Fibroblast of the aortic adventitia (primary cell): ENCODE measurements at places on chromosomes 7 and 10. TPM values are rescaled to one million over a fixed set of nuclear protein-coding genes. Genes with fewer than 3 reads are reported as not detected.

SFRP5 gene
- not detected in 2 replicates for total RNA-seq

ACTL6B gene
- total RNA-seq = not detected in 2 replicates

DNA sequence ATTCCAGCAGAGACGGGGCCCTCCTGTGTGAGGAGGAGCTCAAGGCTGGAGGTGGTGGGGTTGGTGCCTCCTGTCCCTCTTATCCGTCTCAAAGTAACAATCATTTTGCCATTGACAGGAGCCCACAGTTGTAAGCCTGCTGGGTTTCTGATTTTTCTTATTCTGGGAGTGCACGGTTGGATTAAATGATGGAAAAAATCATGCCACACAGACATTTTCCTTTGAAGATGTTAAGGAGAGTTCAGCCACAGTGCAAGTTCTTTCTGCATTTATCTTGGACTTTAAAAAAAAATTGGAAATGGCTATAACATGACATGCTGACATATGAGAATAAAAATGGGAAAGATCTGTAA, 8.4 kb upstream of the LYZL1 start:
- DNase-seq = no peak

DNA sequence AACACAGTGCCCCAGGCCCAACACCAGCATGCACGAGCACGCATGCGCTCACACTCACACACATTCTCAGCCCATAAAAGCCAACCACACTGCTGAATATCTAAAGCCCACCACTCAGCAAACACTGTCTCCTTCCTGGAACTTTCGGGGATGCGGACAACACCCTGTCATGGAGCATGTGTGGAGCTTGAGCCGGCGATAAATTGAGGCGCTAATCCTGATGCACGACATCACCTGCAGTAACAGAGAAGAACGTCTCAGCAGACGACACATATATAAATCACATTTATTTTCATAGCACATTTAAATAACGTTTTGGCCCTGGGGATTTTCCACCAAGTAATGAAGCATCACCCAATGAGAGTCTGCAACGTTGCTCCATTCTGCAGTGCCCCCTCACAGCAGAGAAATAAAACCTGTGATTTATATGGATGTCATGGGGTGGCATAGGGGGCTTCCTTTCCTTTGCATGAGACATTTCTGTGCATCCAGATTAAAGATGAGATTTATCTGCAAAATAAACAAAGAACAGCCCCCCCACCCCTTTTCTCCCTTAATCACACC, 267.7 kb upstream of the NFE2L3 start:
- no peak for DNase-seq

DNA sequence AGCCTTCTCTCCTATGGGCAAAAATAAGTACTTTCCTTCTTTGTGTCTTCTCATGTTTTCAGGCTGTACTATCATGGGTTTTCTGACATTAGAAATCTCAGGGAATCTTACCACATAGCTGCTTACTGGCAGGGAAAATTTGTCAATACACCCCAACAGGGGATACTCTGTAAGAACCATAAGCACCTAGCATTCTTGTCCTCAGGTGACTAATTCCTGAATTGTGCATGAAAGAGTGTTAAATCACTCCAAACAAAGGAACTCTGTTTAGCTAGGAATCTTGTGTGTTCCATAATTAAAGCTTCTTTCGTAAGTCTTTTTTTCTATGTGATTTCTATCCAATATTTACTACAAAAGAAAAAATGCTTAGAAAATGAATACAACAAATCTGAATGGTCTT, 206.7 kb upstream of the POT1 start:
- no peak for DNase-seq

OR2A12 gene
- not detected in 2 replicates for total RNA-seq

OR13A1 gene
- not detected in 2 replicates for total RNA-seq

LMBR1 gene
- total RNA-seq = 45.3 and 63.2 TPM in 2 replicates

NODAL gene
- total RNA-seq = not detected in 2 replicates

- DNase-seq = no peak
Measured at GRCh38 chr10:7529638-7530037, 118.8 kb upstream of the SFMBT2 start.

GRCh38 chr7:136234040-136234439, 256.9 kb upstream of the MTPN start:
- no peak for DNase-seq

RTKN2 gene
- 0.16 and 11.9 TPM in 2 replicates for total RNA-seq

DNA sequence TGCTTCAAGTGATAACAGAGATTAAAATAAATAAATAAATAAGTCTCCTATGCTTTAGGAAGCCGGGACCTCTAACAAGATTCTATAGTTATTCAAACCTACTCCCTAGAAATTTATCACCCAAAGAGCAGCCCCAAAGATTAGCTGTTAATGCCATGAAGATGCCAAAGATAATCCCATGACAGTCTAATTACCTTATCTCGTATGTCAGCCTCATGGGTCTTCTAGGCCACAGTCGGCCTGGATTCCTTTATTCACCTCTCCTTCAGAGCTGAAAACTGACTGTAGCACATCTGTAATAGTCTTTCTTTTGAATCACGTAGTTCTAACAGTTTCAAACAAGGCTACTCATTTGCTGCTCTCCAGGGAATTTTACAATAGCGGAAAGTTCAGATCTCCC, 24.2 kb downstream of the COL1A2 start:
- peak; percentile 44 for DNase-seq

DNA sequence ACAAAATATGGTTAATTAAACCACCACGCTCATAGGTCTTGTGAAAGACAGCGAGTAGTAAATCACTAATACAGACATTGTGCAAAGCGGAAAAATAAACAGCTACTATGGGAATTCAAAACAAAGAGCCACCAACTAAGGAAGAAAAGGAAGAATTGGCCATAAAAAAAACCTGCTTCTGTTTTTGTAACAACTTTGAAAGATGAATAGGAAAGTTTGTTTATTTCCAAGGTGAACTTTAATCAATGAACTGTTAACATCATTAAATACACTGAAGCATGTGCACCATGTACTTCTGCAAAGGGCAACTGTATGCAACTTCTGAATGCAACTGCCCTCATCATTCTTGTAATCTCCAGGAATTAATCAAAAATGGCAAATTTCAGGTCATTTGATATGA, 651.1 kb downstream of the PARD3 start:
- DNase-seq = no peak

- DNase-seq = peak; percentile 62
Measured at GRCh38 chr10:112307358-112308124, 24.3 kb downstream of the TECTB start.
